NCI-H345 (cell line): ENCODE measurements at places on chromosomes 7 and 10.

DNA sequence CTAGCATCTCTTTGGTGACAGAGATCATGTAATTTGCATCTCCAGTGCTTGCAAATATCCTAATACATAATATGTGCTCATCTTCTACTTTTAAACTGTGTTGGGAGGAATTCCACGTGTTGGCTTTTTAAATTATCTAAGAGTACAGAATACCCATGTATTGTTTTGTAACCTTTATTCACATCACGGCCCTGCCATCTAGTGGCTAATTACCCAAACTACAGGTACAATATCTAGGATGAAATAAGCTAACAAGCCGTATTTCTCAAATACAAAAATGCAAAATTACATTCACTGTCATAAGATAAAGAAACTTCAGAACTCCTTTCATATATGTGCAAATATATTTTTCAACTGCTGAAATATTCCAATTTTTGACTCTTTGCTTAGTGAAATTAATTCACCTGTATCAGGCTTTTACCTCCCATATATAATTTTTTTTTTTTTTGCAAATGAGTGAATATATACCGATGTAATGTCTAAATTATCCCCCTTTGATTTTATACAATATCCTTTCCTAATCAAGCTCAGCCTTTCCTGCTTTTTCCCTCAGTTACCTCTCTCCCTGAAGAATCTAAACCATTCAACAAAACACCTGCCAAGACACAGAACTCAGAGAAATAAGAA is 30.3 kb upstream of the LSM8 start:
- DNase-seq = peak; percentile 50

DNA sequence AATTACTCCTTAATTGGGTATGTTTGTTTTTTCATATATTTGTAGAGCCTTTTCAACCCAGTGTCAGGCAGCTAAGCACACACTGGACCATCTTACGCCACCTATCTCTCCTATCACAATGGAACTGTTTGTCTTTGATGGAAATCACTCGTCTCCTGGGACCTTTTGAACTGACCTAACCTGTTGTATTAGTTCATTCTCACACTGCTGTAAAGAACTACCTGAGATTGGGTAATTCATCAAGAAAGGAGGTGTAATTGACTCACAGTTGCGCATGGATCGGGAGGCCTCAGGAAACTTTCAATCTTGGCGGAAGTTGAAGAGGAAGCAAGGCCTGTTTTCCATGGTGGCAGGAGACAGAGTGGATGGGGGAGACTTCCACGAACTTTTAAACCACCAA is 182.0 kb downstream of the TCERG1L start:
- no peak for DNase-seq

DNA sequence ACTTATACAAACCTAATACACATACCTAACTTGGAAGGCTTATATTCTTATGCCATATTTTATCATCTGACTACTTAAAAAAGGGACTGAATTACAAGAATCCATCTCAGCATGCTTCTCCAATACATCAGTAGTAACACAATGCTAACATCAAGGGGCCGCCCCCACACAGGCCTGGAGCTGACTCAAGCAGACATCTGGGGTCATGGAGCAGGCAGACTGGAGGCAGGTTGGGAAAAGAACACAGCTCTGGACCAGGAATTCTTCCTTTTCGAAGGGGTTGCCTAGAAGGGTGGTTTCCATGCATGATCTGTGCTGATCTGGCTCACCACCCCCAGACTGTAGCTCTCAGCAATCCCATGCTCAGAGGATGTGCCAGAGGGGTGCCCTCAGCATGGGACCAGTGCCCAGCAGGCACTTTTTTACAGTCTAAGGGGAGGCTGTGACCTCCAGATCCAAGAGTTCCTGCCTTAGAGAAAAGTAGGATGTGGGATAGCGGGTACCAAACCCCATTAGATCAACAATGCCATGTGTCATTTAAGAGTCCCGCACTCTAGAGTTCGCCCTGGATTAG is 26.1 kb upstream of the DUSP5 start:
- DNase-seq = no peak

- DNase-seq = no peak
These were observed 766 bp downstream of the BAMBI start for GRCh38 chr10:28677888-28678686.

GRCh38 chr10:36778651-36779050 is 346.7 kb upstream of the ANKRD30A start:
- DNase-seq = no peak

DNA sequence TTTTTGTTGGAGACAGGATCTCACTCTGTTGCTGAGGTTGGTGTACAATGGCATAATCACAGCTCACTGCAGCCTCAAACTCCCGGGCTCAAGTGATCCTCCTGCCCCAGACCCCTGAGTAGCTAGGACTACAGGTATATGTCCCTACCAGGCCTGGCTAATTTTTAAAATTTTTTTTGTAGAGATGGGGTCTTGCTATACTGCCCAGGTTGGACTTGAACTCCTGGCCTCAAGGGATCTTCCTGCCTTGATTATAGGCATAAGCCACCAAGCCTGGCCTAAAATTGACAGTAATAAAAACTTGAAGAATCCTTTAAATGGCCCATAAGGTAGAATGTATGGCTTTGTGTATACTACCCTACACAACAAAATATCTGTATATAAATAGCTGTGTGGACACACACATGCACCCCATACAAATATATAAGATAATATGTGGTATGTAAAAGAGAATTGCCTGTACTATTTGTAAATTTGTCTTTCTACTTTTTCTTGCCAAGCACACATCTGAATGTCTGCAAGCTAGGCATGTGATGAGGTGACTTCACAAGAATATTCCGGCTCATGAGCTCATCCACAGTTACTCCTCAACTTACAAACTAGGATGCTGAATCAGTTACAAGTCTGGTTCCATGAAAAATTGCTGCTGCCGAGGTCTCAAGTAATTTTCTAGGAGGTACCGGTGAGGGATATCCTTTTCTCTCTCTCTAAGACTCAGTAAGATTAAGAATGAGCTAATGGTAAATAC is 26.6 kb downstream of the POLR3A start:
- DNase-seq = no peak

- no peak for DNase-seq
These were observed 25.1 kb downstream of the UPP1 start for GRCh38 chr7:48114115-48114514.

GRCh38 chr10:122689146-122689820 is 10.4 kb downstream of the C10orf120 start:
- DNase-seq = no peak

DNA sequence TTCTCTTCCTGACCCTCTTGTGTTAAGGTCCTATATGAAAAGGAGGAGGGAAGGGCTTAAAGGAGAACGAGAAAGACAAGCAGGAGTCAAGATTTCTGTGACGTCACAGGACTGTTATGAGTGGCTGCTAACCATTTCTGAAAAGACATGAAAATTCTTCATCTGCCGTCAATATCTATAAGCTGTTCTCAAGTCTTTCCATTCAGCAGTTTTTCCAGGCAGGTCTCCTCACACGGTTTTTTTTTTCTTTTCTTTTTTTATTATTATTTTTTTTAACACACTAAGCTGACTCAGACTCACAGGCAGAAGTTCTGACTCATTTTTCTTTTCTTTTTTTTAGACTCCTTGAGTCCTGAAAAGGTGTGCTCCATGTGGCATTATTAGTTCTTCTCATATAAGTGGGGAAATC is 72.0 kb downstream of the DGKI start:
- DNase-seq = no peak

DNA sequence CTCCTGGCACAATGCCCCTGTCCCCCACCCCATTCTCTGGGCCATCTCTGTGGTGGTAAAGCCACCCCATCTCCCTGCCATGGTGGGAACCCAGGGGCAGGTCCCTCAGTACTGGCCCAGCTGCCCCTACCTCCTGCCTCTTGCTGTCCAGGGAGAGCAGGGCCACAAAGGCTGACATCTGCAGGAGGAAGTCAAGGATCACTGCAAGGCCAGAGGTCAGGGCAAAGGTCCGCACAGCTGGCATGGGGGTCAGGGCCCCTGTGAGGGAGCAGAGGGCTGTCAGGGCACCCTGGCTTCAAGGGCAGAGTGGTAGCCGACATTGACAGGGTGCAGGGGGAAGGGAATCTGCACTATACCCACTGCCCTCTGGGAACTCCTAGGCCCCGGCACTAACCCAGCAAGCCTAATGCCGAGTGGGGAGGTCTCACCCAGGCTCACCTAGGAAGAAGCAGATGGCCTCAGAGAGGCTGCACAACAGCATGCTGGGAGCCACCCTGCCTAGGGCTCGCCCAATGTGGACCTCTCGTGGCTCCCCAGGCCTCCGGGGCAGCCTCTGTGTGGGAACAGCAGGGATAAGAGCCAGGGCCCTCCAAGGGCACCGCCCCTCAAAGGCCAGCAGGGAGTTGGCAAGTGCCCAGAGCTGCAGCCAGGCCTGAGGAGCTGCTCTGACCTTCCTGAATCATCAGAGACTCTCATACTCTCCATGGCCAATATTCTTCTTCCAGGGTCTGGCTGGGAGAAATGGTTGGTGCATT is 7.7 kb downstream of the NPC1L1 start:
- DNase-seq = no peak

GRCh38 chr7:24971333-24972165 is 8.4 kb downstream of the OSBPL3 start:
- no peak for DNase-seq

GRCh38 chr7:43560742-43561330 is 22.1 kb upstream of the STK17A start:
- no peak for DNase-seq

- no peak for DNase-seq
These were observed 110.3 kb downstream of the TRRAP start for GRCh38 chr7:98988641-98989040.

- no peak for DNase-seq
These were observed 28.6 kb downstream of the REEP3 start for GRCh38 chr10:63549810-63550209.

DNA sequence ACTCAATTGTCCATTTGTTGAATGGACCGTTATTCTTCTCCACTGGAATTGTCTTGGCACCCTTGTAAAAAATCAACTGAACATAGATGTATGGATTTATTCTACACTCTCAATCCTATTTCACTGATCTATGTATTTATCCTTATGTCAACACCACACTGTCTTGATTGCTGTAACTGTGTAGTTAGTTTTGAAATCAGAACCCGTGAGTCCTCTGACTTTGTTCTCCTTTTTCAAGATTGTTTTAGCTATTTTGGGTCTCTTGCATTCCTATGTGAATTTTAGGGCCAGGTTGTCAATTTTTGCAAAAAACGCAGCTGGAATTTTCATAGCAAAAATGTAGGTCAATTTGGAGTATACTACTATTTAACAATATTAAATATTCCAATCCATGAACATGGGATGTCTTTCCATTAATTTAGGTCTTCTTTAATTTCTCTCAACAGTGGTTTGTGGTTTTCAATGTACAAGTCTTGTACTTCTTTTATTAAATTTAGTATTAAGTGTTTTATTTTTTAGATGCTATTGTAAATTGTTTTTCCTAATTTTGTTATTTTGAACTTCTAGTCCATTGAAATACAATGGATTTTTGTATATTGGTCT is 10.0 kb downstream of the CAMK2B start:
- no peak for DNase-seq

DNA sequence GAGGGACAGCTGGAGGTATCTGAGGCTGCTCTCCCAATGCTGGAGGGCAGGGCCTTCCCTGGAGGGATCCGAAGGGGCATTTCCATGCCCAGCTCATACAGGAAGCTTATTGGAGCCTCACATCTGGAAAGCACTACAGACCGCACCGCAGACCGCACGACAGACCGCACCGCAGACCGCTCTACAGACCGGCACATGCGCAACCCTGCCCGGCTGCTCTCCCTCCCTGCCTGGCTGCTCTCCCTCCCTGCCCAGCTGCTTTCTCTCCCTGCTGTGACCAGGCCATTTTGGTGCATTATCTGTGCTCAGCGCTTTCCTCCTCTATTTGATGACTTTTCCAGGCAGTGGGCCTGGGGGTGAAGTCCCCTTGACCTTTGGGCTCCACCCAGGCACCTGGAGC is 39.6 kb upstream of the EN2 start:
- no peak for DNase-seq

- DNase-seq = no peak
These were observed 3.2 kb upstream of the IGFBP3 start for GRCh38 chr7:45924283-45924682.

- no peak for DNase-seq
These were observed 97.7 kb downstream of the TACC2 start for GRCh38 chr10:122086416-122087240.

DNA sequence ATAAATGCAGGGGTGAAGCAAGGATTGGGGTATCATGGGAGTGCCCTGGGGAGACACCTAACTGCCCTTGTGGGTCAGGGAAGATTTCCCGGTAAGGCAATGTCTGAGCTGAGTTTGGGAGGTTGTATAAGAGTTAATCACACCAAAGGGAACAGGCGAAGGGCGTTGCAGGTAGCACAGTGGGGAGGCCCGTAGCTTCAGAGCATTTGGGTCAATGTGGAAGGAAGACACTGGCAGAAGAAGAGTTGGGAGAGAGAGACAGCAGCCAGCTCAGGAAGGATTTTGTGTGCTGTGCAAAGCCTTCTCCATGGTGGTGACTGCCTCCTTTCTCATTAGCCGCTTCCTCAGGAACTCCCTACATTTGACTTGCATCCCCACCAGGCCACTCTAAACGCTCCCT is 80.8 kb upstream of the LEP start:
- DNase-seq = no peak

DNA sequence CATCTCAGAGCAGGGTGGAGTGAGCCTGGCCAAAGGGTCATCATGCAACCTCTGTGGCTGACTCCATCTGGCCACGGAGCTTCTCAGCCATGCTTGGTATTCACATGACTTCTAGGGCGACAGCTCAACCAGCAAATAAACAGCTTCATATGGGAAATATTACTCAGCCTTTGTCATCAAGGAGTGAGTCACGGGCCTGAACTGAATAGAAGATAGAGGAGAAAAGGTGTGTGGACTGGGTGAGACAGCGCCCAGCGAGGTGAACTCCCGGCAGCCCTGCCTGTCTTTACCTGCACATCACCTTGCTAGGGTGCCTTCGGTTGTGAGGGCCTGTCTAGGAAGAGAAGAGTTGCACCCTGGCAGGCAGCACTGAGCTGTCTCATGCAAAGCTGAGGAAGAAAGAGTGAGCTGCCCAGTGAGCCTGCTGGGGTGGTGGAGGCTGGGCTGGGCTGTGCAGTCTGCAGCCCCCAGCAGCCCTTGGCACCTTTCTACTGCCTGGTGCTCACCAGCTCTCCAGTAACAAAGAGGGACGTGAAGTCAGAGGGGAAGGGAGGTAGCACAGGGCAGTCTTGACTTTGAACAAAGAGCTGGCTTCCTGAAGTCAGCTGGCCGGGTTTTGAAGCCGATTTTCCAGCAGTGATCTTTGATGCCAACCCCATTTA is 114.2 kb downstream of the EGFR start:
- no peak for DNase-seq

DNA sequence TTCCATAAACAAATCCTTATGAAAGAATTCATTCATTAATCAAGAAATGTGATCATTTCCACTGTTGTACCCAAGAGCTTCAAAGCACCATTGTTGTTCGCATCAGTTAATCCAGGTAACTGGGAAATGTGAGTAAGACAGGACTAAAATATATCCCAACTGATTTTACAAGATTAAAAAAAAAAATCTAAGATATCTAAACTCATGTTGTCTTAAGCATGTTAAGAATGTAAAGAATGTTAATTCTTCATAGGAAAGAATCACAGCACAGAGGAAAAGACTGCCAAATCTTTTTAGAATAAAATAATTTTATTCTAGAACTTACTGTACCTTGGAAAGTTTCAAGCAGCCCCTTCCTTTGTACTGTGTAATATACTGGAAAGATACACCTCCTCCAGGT is 16.4 kb downstream of the FZD1 start:
- DNase-seq = no peak
